ENCODE measurements at places on chromosomes 6 and 20.

DNA sequence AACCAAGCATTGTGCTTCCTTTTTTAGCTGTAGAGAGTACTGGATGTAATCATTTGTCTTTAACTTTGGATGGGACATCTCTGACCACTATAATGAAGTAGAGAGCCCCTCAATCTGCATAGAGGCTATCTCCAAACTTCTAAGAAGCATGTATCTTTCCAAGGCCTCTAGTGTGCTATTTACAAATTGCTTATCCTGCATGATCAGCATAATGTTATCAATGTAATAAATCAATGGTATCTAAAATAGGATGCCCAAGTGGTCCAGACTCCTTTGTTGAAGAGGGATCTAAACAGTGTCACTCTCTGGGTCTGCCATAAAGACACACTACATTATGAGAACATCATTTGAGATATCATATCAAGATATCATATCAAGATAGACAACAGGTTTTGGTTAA is 6.7 kb downstream of the TAAR9 start:
- DNase-seq, result no peak

- DNase-seq, result no peak
Observed at GRCh38 chr20:5177071-5177470, 50.3 kb downstream of the CDS2 start.

DNA sequence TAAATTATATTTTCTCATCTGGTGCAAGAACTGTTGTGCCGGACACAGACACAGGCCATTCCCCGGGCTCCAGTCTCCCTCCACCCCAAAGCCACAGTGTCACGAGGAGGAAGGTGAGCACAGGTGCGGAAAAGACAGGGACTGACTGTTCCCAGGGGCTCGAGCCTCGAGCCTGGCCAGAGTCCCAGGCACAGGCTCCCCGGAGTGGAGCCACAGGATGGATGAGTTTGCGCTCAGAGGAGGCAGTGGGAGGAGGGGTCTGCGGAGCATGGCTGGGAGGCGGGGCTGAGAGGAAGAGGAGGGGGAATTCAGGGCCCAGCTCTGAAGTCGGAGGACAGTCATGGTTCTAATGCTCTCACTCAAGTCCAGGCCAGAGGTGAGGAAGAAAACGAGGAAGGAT is 284.8 kb downstream of the SMOC2 start:
- no peak for DNase-seq

- no peak for DNase-seq
Observed at GRCh38 chr6:137783710-137784109, 83.3 kb upstream of the TNFAIP3 start.

DNA sequence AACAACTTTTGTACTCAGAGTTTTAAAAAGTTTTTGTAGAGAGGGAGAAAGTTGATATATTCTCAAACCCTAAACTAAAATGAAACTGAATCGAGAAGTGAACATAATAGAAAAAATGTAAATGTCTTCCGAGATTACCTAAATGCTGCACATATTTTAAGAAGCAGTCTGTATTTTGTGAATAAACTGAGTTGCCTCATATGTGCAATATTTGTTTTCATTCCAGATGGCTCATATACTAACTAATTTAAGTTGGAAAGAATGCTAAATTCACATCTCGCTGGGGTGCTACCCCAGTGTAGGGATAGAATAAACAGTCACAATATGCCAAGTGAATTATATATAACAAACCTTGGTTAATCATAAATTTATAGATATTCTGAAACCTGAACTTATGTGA is 285.9 kb upstream of the THEMIS start:
- no peak for DNase-seq
